ENCODE measurements at places on chromosomes 16 and 17.

- peak; percentile 51 for DNase-seq
Measured at GRCh38 chr17:79965806-79966205, 69.9 kb downstream of the TBC1D16 start.

GRCh38 chr16:88478889-88479792 lies 26.1 kb downstream of the ZFPM1 start:
- no peak for DNase-seq

DNA sequence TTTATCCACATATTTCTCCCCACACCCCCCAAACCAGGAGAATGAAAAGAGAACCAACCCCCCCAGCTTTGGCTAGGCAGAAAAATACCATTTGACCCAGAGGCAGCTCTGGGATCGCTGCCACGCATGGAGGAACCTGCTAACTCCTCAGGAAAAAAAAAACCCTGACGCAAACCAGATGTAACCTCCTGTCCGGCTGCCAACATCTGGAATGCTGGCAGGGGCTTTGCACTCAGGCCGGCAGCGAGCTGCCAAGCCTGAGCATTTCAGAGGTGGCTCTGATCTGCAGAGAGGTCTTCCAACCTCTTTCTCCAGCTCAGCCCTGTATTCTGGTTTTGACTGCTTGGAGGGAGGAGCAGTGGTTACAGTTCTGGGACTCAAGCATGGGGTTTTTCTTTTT lies 8.2 kb downstream of the IGFBP4 start:
- no peak for DNase-seq

GRCh38 chr16:56109994-56110393 lies 81.3 kb upstream of the GNAO1 start:
- no peak for DNase-seq

DNA sequence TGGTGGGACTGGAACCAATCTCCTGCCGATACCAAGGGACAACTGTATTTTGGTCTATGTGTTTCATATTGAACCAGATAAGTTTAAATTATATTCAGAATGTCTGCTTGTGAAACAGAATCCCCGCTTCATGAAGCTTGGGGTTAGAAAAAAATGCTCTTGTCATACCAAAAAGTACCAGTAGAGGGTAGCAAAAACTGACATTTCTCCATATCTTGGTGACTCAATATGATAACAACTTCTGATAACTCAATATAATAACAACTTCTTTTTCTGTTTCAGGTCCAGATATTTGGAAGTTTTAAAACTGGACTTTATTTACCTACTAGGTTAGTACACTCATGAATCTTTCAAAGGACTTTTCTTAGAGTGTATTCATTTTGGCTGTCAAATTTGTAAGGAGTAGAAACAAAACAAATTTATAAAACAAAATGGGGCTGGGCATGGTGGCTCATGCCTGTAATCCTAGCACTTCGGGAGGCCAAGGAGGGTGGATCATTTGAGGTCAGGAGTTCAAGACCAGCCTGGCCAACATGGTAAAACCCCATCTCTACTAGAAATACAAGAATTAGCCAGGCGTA lies 52.3 kb upstream of the ADCY7 start:
- no peak for DNase-seq

DNA sequence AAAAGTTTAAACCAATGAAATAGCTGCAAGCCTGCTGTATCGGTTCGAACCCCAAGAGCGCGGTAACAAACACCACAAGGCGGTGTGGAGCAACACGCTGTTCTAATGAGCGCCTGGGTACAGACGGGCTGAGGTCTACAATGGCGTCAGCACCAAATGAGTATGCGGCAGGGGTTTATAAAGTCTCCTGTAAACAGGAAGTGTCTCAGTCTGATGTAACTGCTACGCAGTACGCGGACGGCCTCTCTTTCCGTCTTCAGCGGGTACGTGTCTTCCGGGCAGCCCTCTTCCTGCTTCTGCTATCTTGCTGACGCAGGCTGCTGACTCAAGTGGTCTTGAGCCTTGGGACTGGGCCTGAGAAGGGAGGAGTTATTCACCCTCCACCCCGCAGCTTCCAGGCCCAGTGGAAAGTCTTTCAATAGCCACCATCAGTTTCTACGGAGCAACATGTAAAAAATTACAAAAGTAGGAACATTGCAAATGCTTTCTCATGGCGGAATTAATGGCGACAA lies 40.5 kb upstream of the KCNJ2 start:
- DNase-seq, result no peak

DNA sequence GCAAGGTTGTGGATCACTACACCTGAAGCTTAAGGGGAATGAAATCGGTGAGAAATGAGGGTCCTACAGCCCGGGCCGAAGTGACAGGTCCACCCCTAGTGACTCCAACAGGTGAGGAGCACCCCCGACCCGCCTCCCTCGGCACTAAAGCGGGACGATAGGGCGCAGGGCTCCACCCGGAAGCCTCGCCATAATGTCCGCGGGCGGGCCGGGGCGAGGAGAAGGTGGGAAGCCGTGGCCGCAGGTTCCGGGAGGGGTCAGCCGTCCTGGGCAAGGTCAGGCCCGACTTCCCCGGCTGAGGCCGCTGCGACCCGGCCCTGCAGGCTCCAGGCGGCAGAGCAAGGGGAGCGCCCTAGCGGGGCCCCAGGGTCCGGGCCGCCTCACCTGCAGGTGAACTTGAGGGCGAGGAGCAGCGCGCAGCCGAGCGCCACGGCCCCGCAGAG lies 543 bp downstream of the TXNDC11 start:
- peak; percentile 85 for DNase-seq

DNA sequence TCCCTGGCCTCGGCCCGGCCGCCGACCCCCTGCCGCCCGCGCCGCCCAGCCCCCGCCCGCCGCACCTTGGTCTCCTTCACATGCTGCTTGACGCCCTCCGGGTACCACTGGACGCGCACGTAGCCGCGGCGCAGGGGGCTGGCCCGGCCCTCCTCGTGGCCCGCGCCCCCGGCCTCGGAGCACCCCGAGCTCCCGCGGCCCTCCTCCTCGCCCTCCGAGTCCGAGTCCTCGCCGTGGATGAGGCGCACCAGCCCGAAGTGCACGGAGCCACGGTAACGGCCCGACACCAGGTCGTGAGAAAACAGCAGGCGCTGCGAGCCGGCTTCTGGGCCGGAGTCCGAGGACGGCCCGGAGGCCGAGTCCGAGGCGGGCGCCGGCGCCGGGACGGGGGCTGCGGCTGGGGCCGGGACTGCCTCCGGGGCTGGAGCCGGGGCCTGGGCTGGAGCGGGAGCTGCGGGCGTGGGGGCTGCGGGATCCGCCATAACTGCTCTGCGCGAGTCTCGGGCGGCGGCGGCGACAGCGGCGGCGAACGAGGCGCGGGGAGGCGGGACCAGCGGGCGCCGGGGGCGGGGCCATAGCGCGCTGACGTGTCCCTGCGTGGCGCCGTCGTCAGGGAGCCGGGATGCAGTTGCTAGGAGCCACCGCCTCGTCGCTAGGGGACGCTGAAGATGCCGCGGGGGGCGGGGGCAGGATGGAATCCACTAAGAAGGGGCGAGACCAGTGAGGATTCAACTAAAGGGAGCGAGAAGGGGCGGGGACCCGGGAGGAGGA lies at the start of gene UBE2O:
UBE2O (minus strand) TSS at position 493 of the 771 bp plus-strand sequence; CDS start at position 482, 11 bp downstream.
- peak; percentile 97 for DNase-seq

GRCh38 chr17:43534909-43535308 lies 11.2 kb downstream of the ETV4 start:
- no peak for DNase-seq

- DNase-seq, result no peak
Measured at GRCh38 chr16:54724346-54724925, 206.2 kb upstream of the IRX5 start.

DNA sequence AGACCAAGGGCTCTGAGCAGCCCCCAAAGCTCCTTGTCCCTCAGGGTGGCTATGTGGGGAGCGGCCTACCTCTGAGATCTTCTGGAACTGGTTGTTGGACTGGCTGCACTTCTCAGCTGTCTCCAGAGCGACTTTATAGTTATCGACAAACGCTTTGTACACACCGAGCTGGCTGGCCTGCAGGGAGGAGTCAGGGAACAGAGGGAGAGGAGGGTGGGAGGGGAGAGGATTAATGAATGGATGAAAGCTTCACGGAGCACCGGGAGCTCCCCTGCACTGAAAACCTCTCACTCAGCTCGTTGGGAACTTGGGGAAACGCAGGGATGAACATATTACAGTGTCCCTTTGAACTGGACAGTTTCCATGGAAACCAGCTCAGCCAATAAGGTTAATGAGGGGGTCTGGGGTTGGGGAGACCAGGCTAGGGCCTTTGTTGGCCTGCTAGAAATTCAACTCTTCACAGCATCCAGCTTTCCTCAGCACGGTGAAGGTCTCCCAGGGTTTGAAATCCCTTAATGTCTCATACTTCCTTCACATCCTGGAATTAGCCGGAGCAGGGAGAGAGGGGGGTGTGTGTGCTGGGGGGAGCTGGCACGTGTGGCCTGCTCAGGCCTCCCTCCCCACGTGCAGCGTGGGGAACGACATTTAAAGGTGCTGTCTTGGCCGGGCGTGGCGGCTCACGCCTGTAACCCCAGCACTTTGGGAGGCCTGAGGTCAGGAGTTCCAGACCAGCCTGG lies 86.7 kb downstream of the TIMM22 start:
- no peak for DNase-seq

- no peak for DNase-seq
Measured at GRCh38 chr16:17241264-17241835, 229.4 kb downstream of the XYLT1 start.

DNA sequence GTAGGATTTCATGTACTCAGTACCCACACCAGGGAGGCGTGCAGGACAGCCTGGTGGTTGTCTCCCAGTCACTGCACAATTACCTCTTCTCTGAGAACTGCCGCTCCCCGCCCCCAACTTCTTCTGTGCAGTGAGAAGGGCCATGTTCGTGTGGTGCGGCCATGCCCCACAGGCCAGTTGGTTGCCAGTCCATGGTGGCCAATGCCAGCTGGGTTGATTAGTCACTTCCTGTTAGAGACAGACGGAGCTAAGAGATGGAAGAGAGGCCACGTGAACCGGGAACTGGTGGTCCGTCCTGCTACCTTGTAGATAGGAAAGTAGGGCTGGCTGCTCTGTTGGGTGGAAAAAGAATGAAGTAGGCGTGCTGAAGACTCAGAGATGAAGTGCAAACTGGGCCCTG lies 206.5 kb downstream of the ABCC12 start:
- DNase-seq, result no peak

DNA sequence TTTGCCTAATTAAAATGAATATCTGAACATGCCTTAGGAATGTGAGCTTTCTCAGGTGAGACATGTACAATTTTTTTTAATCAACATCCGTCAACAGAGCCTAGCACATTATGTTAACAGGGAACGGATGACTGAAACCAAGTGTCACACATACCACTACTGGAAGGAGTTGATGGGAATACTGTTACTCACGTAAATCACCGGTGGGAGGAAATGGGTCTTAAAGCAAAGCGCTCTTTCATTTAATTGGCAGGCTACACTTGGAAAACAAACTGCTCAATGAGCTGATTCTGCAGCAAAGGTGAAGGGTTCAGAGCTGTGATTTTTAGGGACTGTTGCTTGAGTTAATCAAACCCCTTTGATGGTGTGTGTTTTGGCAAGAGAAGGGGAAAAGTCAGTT lies 4.8 kb downstream of the CPPED1 start:
- DNase-seq, result no peak

DNA sequence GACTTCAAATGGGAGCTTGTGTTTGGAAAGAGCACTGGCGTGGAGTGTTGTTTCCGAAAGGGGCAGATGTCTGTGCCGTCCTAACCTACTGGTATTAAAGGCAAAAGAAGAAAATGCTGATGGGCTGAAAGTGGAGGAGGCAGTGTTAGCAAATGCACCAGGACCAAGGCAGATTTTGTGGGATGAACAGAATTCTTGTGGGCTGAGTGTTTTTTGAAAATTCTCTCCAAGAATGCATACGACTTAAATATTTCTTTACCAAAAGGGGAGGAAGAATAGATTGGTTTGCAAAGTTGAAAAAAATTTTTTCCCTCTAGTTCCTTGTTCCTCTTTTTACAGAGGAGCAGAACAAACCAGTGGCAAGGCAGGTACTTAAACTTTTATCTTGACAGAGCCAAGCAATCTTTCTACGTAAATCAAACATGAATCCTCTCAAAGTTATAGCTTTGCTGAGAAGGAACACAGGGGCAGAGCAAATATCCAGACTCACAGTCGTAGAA lies 16.8 kb downstream of the MARCHF10 start:
- no peak for DNase-seq

DNA sequence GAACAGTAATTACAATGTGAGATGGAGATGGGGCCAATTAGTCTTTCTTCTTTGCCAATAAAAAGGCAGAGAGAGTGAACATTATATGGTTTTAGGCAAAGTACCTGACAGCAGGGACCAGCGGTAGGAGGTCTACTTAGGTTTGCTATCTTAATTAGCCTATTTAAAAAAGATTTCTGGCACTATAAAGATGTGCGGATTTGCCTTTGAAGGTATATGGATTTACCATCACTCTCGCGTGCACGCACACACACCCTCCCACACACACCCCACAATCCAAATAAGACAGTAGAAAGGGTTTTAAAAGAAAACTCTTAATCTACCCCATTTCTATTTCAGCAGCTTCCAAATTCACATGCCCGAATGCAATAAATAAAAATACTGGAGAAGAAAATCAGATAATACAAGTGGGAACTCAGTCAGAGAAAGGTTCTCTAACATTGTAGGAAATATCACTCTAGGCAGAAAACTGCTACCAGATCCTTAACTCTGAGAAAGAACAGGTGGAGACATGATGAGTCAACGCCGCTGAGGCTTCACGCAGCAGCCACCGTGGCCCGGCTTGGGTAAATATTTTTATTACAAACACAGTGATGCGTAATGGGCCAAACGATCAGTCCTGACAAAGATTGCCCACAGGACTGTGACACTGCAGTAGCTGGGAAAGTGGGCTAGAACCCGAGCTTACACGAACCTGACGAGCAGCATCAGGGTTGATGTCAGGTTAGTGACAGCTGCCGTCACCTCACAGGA lies 66.6 kb upstream of the AXIN2 start:
- DNase-seq, result no peak

DNA sequence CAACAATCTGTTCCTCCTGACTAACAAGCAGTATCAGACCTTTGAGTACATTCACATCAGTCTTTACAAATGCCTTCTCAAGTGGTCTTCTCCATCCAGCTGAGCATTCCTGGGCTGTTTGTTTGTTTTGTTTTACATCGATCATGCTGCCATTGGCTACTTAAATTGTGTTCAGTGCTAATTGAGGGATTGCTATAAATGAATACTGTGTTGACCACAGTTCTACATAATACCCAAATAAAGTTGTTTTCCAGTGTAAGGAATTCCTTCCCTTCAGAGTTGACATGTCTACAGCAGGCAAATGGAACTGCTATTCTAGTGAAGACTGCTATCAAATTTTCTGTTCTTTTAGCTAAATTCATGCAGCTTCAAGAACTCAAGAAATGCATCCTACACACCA lies 3.2 kb downstream of the CDH8 start:
- DNase-seq, result no peak

- no peak for DNase-seq
Measured at GRCh38 chr17:12730421-12730820, 58.9 kb upstream of the ARHGAP44 start.

DNA sequence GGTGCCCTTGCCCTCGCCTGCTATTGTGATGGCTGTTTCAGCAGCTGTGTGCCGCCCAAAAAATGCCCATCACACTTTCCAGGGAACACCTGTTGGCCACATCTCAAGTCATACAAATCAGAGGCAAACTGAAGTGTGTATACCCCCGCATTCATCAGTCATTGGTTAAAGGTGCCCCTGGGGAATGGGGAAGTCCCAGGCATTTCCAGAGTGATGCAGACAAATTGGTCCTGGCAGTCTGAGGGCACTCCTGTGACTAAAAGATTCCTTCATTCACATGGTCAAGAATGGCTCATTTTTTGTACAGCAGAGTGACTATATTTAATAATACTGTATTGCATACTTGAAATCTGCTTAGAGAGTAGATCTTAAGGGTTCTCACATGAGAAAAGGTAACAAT lies 102.9 kb upstream of the TMEM97 start:
- DNase-seq, result no peak

Data from activated effector memory CD4-positive, alpha-beta T cell treated with anti-CD3 and anti-CD28 coated beads, Interleukin-2, amount 50 U/mL, for 16 hours (primary cell).